ENCODE measurements at places on chromosomes 3 and 15.

DNA sequence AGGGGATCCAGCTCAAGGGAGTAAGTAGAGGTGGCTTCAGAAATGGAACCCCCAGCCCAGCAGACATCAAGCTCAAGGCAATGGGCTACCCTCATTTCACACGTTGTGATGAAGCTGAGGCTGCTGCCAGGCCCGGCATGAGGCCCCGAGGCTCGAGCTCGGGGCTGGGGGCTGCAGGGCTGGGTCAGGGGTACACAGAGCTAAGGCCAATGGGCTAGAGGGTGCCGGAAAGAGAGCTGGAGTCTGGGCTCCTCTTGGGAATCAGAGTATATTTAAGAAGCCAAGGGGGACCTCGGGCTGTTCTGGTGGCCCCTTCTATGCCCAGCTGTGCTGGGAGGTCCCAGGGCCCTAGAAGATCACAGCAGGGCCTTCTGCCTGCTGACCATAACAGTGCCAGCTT, 7.4 kb downstream of the PRSS50 start:
- no peak for DNase-seq

- no peak for DNase-seq
Observed at GRCh38 chr3:31008994-31009393, 114.5 kb upstream of the GADL1 start.

GRCh38 chr15:37789881-37790280, 144.6 kb upstream of the TMCO5A start:
- DNase-seq = no peak

DNA sequence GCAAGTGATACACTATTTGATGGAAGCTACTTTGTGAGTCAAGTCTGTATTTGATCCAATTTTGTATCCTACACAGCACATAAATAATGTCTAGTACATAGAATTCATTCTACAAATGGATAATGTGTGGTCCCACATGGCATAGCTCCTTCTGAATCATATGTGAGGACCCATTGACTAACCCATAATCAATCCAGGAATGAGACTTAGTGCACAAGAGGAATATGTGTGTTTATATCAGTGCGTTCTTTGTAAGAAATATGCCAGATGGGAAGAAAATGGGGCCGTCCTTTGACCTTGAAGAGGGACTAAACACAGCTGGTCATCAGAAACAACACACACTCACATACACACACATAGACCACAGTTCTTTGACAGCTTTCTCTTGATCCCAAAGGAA, 282.7 kb upstream of the SEMA6D start:
- DNase-seq = no peak

- DNase-seq = no peak
Observed at GRCh38 chr3:87691109-87691508, 367.7 kb downstream of the CGGBP1 start.

DNA sequence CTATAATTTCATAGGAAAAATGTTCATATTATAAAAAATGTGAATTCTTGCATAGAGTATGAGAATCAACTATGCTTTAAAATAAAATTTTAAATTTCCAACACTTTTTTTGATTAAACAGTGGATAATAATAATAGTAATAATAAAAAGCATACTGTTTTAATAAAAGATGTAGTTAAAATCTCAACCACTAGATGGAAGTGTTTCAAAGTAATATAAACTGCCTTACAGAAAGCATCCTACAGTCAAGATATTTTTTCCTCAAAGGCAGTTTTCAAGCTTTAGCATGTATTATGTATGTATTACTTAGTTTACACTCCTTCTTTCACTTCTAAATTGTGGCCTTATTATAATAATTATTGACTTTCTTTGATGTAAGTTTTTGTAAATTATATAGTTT, 217.5 kb downstream of the CHL1 start:
- peak; percentile 20 for DNase-seq

DNA sequence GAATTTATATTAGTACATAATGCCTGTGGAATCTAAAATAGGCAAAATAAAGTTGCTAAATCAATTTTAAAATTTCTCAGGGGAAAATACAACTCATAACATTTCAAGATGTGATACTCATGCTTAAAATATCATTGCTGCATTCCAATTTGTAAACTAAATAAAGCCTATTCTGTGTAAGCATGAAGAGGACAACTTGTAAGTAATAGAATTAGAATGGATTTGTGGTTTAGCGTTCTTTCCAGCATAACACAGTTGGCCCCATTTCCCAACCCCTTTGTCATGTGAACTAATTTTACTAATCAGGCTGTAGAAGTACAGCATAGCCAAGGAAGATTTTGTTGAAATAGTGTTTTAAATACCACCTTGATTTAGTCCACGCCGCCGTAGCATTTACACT, 437.2 kb downstream of the SI start:
- no peak for DNase-seq

DNA sequence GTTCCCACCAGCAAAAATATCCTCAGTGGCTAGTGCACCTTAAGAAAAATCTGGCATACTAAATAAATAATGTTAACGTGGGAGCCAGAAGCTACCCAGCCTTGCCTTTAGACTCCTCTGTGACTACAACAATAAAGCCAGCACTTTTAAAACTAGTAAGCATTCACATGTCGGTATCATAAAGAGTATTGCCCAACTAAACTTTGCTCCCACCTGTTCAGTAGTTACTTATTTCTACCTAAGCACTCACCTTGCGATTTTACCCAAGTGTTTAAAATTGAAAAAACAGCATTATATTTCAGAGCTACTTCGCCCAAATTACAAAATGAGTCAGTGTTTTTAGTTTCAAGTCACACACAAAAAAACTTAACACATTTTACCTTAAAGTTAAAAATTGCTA, 12.8 kb downstream of the ALDH1L1 start:
- DNase-seq = no peak

- DNase-seq = no peak
Observed at GRCh38 chr3:70868561-70868960, 556.1 kb upstream of the MDFIC2 start.

DNA sequence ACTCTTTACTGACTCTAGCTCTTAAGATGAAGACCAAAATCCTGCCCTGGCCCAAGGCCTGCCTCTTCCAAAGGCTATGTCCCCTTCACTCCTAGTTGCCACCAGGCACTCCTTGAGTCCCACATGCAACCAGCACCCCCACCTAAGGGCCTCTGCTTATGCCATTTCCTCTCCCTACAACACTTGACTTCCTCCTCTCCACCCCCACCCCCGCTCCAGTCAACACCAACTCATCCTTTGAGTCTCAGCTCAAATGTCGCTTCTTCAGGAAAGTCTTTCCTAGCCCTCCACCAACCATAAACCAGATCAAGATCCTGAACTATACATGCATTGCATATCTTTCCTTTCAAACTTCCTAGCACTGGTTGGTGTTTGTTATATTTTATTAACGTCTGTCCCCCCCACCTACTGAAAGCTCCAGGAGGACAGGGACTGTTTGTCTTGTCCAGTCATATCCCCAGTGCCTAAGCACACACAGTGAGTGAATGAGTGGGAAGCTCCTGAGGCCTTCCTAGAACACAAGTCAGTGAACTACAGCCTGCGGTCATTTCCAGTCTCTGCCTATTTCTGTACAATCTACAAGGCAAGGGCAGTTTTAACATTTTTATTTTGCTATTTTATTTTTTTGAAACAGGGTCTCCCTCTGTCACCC, 7.3 kb downstream of the TBC1D2B start:
- DNase-seq = no peak

GRCh38 chr3:109570408-109570807, 233.1 kb upstream of the DPPA4 start:
- DNase-seq = no peak
